Activated CD4-positive, alpha-beta memory T cell treated with anti-CD3 and anti-CD28 coated beads, Interleukin-2, amount 10 ng/mL, durations not matched to agents 7 days and 5 days (primary cell): ENCODE measurements at places on chromosomes 4 and X. TPM values are rescaled to one million over a fixed set of nuclear protein-coding genes. Genes with fewer than 3 reads are reported as not detected.

DNA sequence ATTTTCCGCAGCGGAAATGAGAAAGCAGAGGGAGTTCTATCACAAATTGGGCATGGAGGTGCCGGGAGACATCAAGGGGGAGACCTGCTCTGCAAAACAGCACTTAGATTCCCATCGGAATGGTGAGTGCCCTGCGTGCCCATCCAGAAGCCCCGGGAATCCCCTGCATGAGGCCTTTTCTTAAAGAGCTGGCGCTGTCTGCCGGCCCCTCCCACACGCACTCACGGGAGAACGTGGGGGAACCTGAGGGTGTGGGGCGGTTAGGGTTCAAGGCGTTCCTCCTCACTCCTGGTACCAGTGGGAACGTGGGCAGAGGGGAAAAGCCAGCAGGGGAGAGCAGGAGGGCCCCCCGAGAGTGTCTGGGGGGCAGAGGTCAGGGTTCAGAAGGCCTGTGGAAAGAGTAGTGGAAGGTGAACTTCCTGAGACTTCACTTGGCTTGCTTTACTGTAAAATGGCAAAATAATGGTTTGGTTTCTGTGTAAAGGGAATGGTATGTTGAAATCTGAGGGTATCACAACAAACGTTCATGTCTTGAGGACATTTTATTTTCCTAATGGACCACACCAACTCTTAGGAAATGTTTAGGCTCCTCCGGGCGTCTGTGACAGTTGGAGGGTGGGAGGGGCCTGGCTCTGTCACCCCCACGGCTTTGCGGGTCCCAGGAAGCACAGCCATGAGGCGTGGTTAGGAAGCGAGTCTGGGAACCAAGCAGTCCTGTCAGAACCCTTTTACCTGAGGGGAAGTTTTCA is 38.0 kb downstream of the PCGF3 start:
- DNase-seq, result no peak

SLC38A5 gene
- 76.4 TPM for total RNA-seq

DNA sequence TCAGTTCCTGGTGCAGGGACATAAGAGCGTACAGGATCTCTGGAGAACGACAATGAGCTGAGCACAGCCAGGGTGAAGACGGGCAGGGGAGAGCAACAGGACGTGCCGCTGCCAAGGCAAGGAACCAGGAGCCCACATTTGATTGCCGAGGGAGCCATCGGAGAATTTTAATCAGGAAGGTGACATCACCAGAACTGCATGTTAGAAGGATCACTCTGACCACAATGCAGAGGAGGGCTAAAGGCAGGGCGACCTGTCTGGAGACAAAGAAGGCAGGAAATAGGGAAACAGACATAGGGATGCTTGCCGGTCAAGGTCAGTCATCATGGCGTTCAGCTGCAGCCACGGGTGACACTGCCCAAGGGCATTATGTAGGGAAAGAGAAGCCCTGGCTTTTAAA is 81.4 kb downstream of the RBM47 start:
- no peak for DNase-seq

- no peak for DNase-seq
These were observed 69.7 kb upstream of the PPARGC1A start for GRCh38 chr4:23959396-23960148.

SOWAHB gene
- not detected for total RNA-seq

EDA2R gene
- 2.8 TPM for total RNA-seq

DNA sequence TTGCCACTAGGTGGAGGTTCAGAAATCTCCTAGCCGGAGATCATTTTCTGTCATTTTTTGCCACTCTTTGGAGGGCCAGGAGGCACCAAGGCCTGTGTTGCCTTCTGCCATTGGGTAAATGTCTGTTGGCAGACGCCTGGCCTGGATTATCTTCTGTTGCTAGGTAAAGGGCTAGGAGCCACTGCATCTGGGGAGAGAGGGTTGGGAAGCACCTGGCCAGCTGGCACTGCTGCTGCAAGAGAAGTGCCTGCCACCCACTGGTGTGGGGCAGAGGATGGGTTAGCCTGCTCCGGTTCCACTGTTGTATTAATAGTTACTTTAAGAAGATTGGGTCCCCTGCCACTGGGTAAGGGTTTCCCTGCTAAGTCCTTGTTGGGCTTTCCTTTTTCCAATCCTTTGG is 58.1 kb downstream of the AWAT2 start:
- no peak for DNase-seq

DNA sequence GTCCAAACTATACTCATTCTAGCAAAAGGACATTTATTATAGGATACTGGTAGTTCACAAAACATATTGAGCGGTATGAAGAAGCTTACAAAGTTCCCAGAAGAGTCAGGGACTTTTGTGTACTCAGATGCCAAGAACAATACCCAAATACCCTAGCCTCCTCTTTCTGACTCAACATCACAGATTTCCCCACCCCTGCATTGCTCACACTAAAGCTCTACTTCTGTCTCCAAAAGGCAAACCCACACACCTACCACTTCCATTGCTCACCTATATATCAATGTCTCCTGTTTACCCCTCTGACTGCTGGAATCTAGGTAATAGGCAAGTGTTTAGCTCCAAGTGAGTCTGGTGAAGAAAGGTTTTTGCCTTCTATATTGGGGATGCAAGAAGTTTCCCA is 100.7 kb upstream of the HCCS start:
- DNase-seq, result no peak

DNA sequence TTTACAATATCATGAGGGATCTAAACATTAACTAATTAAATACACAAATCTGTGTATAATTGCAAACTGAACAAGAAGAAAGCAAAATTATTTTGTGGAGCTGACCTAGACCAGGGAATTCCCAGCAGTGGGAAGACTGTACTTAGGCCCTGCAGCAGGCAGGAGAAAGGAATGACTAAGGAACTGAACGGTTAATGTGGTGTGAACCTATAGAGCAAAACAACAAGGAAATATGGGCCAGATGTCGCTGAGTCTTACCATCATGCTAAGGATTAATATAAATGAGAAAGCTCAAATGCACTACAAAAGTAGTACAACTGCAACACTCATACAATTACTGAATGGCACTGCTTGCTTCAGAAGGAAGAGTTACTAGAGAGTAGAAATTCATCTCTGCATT is 120.3 kb upstream of the ATXN3L start:
- no peak for DNase-seq

HTR2C gene
- not detected for total RNA-seq
